Activated CD8-positive, alpha-beta memory T cell treated with anti-CD3 and anti-CD28 coated beads for 4 hours (primary cell): ENCODE measurements at places on chromosomes 4 and X.

- DNase-seq = no peak
Observed at GRCh38 chrX:130799393-130799792, 103.6 kb downstream of the ENOX2 start.

- peak; percentile 13 for DNase-seq
Observed at GRCh38 chr4:26372525-26373172, 51.8 kb downstream of the RBPJ start.

DNA sequence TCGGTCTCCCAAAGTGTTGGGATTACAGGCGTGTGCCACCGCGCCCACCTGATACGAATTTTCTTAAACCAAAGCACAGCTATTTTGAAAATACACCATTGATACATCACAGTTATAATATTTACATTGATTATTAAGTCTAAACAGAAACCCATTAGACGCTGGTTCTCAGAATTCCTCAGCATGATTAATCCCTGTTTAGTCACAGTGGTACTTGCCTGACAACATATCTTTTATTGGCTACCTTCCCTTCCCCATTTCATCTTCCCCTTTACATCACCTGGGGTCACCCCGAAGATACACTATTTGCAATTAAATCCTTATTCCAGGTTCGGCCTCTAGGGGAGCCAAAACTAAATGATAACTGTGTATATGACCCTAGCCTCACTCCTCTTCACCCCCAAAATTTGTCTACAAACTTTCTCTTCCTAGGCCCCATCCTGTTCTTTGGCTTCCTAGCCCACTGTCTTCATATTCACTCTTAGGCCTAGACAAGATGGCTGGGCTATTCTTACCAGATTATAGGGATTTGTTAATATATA, 36.8 kb upstream of the IL1RAPL1 start:
- DNase-seq = no peak

DNA sequence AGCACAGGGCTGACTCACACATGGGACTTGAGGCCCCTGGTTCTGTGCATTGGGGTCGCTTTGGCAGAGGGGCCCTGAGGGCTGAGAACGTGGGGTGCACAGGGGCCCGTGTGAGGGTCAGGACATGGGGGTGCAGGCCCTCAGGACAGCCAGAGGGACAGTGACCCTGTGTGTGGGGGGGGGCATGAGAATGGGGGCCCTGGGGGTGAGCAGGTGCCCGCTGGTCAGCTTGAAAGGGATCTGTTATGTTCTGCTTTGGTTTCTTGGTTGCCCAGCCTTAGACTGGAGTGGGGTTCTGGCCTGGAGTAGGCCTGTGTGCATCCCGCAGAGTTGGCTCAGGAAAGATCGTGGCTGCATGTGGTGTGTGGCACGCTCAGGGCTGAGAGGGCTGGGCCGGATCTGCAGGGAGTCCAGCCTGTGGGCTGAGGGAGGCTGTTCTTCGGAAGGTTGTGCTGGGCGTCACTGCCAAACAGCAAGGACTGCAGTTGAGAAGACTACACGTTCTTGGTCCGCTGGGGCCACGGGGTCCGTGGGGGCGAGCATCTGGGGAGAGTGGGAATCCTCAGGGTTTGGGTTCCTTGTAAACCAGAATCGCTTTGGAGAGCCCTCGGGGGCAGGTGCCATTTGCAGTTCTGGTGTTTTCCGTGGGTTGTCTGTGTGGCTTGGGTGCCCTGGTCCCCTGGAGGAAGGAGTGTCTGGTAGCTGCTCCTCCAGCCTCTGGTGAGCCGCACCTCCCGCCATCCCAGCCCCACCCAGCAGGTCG, 15.2 kb upstream of the UVSSA start:
- no peak for DNase-seq

GRCh38 chrX:144293229-144293628, 409.4 kb downstream of the UBE2NL start:
- no peak for DNase-seq

DNA sequence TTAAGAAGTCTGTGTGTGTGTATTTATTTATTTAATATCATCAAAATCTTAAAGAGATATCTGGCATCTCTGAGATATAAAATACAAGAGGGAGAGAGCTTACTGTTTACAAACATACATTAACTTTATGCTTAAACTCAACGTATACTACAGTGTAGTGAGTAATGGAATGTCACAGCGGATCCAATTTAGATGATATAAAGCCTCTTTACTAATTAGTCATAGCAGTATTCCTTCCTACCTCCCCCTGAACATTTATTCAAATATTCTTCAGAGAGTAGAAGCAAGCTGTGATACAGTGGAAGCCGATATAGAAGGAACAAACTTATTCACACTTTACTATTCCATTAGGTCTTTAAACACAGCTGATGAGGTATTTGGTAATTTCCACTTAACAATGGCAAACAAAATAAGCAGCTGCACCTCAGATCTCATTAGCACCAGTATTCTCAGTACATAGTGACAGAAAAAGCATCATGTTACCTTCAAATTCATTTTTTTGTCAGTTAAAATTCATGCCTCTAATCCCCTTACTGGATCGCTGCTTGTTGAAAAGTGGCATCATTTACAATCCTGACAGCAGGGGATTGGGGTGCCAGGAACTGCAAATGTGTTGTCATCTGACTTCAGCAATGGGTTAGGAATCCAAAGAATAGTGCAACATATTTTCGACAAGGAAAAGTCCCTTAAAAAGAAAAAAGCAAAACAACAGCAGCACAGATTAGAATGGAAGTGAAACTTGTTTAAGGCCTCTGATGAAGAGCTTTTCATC, 658.7 kb upstream of the EPHA5 start:
- no peak for DNase-seq

GRCh38 chr4:180060159-180060889, 2182.9 kb upstream of the TENM3 start:
- DNase-seq = no peak

DNA sequence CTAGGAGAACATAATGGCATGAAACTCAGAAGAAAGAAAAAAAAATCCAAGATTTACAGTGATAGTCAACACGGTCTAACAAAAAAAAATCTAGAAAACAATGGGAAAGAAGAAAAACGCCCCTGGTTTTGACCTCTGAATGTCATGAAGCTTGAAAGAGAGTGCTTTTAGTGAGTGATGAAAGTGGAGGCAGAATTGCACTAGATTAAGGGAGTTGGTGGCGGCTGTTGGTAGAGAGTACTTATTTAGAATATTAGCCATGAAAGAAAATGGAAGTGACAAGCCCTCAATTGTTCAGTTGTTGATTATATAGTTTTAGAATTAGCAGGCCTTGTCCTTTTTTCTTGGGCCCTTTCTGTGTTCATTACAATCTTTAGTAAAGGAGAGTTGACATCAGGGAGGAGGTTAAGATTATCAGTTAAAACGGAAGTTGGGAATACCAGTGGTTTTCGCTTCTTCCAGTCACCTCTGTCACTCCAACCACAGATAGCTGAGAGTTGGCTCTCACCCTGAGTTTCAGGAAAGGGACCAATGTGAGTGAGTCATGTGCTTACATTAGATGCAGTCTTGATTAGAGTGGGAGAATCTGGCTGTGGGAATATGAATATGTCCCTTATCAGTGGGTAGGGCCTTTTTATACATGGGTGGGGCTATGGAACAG, 29.7 kb downstream of the EREG start:
- no peak for DNase-seq

DNA sequence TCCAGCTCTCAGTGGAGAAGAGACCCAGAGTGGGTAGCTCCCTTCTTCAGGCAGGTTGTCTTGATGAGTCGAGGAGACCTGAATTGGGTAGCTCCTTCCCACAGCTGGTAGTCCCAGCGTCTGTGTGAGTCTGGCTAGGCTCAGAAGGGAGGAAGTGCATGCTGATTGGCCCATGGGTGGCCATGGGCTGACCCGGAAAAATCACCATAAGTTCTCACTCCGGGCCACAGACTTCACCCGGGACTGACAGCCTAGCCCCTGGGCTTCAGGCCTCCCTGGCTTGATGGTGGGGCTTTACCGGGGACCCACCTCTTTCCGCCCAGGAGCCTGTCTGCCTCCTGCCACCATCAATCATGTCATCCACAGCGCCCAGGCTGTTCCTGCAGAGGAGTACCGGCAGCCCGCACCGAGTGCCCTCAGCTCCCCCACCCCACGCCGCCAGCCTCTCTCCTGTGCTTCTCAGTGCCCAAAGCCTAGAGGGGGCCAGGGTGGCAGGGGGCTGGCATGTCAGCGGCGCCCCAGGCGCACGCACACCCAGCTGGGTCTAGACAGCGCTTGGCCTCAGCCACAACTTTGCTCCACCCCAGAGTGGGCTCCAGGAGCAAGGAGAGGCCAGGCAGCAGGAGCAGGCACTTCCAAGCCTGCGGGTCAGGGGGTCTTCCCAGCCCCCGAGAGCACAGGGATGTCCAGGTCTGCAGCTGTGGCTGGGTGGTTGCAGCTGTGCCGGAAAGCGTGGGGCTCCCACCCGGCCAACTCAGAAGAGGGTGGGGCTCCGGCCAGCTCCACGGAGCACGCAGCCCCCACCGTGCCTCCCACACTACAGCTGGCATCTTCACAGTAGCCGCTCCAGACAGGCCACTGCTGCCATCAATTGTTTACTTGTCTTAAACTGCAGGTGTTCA, 16.1 kb upstream of the SAT1 start:
- DNase-seq = no peak

GRCh38 chr4:89416960-89417359, 109.4 kb upstream of the GPRIN3 start:
- no peak for DNase-seq

DNA sequence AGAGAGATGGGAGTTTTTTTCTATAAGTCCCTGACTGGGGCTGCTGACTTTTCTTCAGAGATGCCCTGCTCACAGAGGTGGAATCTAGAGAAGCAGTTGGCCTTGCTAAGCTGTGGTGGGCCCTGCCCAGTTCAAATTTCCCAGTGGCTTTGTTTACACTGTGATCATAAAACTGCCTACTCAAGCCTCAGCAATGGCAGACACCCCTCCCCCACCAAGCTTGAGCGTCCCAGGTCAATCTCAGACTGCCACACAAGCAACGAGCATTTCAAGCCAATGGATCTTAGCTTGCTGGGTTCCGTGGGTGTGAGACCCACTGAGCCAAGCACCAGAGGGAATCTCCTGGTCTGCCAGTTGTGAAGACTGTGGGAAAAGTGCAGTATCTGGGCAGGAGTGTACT, 199.8 kb upstream of the WDFY3 start:
- DNase-seq = no peak

DNA sequence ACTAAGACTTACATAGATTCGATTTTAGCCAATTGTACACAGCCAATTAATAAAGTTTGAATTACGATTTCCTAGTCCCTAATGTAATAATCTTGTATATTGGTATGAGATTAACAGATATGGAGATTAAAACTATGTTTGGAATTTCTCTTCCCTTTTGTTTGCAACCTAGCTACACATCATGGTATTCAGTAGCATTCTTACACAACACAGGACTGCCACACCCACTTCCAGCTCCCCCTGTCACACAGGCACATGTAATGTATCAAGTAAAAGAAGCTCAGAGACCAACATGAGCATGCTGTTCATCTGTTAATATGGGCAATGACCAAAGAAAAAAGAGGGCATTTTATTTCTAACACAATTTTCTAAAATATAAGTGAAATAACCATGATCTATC, 12.8 kb downstream of the SLC6A14 start:
- DNase-seq = no peak

GRCh38 chr4:120864969-120865368, 57.6 kb downstream of the PRDM5 start:
- DNase-seq = no peak

DNA sequence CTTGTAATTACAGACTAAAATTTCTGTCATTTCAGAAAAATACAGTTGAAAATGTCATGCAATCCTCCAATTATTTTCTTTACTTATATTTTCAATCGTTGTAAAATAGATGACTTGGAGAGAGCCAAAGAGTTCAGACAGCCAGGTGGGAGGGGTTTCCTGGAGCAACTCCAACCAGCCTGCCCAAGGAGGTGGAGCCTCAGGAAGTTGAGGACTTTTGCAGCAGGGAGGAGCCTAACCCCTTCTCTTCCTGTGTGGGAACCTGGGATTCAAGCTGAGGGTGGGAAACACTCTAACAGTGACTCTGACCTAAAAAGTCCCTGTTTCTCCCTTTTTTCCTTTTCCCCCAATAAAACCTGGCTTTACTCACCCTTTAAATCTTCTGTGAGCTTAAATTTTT, 72.2 kb upstream of the GABRG1 start:
- DNase-seq = no peak

GRCh38 chr4:30399476-30399875, 320.7 kb upstream of the PCDH7 start:
- DNase-seq = no peak

GRCh38 chrX:2523911-2524310, 23.1 kb upstream of the DHRSX start:
- DNase-seq = no peak

- DNase-seq = no peak
Observed at GRCh38 chrX:105462186-105462585, 241.7 kb upstream of the TEX13A start.

DNA sequence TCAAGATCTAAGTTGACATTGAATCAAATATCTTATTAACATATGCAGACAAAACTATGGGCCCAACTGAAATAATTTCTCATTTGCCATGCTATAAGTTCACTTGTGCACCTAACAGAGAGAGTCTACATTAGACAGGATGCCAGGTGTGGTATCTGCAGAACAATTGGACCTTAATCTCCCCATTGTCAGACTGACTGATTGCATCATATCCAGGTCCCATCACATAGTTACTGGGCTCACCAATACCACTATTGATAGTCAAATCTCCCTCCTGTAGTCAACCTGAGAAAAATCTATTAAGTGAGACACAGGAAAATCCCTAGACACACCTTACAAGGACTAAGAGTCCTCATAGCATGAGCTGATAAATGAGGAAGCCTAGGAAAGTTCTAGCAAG, 156.0 kb upstream of the FRG1 start:
- no peak for DNase-seq

- no peak for DNase-seq
Observed at GRCh38 chr4:185744488-185744862, 67.5 kb downstream of the SORBS2 start.

GRCh38 chr4:140308366-140309123, 64.9 kb upstream of the SCOC start:
- DNase-seq = no peak

DNA sequence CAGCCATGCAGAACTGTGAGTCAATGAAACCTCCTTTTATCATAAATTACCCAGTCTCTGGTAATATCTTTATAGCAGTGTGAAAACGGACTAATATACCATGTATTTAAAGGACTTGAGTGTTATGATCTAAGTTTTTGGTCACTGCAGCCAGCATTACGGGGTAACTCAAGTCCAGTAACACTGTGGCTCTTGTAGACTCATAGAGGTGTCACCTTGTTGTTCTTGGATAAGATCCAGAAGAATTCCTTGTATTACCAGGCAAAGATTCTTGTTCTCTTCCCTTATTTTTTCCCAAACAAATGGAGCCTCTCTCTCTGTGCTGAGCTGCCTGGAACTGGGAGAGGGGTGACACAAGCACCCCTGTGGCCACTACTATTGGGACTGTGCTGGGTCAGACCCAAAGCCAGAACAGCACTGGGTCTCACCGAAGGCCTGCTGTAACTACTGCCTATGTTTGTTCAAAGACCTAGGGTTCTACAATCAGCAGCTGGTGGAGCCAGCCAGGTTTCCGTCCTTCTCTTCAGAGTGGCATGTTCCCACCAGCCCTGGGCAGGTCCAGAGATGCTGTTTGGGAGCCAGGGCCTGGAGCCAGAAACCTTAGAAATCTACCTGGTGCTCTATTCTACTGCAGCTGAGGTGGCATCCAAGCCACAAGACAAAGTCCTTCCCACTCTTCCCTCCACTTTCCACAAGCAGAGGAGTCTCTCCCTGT, 43.7 kb upstream of the MED14 start:
- no peak for DNase-seq

- DNase-seq = no peak
Observed at GRCh38 chrX:71612256-71612655, 6.1 kb downstream of the CXCR3 start.

- DNase-seq = no peak
Observed at GRCh38 chrX:8424912-8425311, 39.7 kb upstream of the VCX3B start.

- no peak for DNase-seq
Observed at GRCh38 chrX:32137525-32137924, 1065.7 kb upstream of the FTHL17 start.
